Type B pancreatic cell (in vitro differentiated cells): ENCODE measurements at places on chromosomes 6 and 20.

GRCh38 chr6:159842035-159842434, 42.0 kb downstream of the PNLDC1 start:
- no peak overlapping the region for H3K27ac ChIP-seq
- no peaks in the 10 kb centered on the region for H3K27me3 ChIP-seq
- no peaks in the 10 kb centered on the region for H3K36me3 ChIP-seq
- H3K4me3 ChIP-seq = no peak overlapping the region
- H3K4me1 ChIP-seq = no peaks in the 10 kb centered on the region

DNA sequence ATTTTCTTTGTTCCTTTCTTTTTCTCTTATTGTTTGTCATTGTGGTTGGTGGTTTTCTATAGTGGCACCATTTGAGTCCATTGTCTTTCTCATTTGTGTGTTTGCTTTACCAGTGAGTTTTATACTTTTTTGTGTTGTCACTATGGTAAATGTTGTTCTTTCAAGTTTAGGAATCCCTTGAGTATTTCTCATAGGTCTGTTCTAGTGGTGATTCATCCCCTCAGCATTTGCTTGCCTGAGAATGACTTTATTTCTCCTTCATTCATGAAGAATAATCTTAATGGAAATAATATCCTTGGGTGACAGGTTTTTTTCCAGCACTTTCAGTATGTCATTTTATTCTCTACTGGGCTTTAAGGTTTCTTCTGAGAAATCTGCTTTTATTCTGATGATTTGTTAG, 209.2 kb upstream of the ASCC3 start:
- no peaks in the 10 kb centered on the region for H3K27me3 ChIP-seq
- H3K27ac ChIP-seq = no peak overlapping the region
- no peak overlapping the region for H3K4me3 ChIP-seq
- H3K36me3 ChIP-seq = no peaks in the 10 kb centered on the region

DNA sequence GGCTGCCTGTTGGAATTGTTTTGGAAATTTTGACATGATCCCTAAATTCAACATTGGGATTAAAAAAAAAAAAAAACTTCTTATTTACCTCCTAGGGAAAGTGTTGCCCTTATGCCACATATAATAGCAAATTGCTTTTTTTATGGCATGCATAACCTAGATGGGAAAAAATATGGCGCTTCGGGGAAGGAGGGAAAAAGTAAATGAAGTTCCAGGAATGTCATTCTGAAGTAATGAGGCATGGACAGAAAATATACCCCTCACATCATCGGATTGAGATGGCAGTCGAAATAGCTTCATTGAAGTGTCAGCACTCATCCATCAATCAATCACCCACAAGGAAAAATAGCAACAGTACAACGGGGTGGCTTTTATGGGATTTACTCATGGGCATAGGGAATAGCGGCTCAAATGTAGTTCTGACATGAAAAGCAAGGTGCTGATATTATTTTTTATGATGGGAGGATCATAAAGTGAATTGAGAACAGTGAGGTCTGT, 104.8 kb downstream of the ZNF217 start:
- no peaks in the 10 kb centered on the region for H3K27me3 ChIP-seq
- peaks cover 34% of the 10 kb centered on the region for H3K4me1 ChIP-seq
- H3K27ac ChIP-seq = no peak overlapping the region
- H3K4me3 ChIP-seq = no peak overlapping the region
- DNase-seq = no peak
- no peaks in the 10 kb centered on the region for H3K36me3 ChIP-seq

DNA sequence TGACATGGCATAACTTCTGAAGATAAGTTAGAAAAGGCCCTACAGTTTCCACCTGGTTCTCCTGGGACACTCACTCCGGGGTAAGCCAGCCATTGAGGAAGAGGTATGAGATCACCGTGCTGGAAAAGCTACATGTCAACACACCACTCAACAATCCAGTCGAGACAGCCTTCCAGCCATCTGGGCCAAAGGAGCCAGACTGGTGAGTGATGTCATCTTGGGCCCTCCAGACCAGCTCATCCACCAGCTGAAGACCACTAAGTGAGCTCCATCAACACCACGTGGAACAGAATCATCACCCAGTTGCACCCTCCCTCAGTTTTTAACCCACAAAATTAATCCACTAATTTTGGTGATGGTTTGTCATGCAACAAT, 32.3 kb upstream of the RSPO4 start:
- no peak overlapping the region for H3K27ac ChIP-seq
- no peak overlapping the region for H3K4me3 ChIP-seq
- H3K4me1 ChIP-seq = no peaks in the 10 kb centered on the region
- H3K36me3 ChIP-seq = no peaks in the 10 kb centered on the region
- no peak for DNase-seq

DNA sequence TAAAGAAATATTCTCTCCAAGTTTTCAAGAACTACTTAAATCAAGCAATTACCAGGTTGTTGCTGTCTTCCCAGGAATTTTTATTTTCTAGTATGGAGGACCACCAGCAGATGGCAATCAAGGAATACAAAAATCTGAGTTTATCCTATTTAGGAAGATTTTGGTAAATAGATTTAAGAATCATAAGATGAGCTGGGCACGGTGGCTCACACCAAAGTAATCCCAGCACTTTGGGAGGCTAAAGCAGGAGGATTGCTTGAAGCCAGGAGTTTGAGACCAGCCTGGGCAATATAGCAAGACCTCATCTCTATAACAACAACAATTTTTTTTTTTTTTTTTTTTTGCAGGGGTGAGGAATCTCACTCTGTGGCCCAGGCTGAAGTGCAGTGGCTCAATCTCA, 19.3 kb upstream of the SEC63 start:
- no peak for DNase-seq
- H3K4me3 ChIP-seq = no peak overlapping the region
- no peaks in the 10 kb centered on the region for H3K27me3 ChIP-seq
- no peaks in the 10 kb centered on the region for H3K36me3 ChIP-seq
